MV-4-11 (cell line): ENCODE measurements at places on chromosomes 6 and 20.

DNA sequence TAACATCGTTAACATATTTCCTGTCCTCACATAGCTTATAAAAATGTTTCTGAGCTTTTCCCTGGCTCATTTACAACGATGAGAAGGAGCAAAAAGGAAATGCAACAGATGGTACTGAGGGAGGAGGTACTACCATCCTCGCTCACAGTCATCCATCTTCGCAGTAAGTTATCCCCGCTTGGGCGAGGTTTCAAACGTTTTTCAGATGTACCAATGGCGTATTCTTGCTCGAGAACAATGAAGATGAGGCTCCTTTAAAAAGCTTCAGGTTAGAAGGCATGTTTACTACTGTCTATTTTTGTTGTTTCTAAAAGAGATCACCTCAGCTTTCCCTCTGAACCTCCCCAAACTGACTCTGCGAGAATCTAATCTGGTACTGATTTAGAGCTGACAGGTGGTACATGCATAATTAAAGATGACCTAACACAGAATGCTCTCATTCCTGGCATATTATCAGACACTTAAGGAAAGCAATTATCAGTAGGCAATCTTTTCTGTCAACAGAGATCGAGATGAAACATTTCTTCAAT lies 178.7 kb downstream of the GJA10 start:
- DNase-seq, result no peak

DNA sequence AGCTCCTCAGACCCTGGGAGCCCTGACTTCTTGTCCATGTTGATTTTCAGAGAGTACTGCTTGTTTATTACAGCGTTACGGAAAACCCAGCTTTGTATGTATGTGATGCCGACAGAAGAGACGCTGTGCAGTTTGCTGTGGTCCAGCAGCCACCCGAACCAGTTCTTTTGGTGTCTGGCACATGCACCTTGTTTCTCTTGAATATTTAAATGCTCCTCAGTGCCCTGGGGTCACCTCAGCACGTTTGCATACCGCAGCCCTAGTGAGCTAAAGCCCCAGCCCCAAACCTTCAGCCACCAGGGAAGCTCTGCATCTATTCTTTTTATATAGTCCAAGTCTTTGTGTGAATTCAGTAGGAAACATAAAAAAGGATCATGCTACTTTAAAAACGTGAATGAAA lies 39.9 kb downstream of the AFDN start:
- DNase-seq, result no peak

- no peak for DNase-seq
Observed at GRCh38 chr6:110327391-110327790, 30.8 kb downstream of the METTL24 start.

DNA sequence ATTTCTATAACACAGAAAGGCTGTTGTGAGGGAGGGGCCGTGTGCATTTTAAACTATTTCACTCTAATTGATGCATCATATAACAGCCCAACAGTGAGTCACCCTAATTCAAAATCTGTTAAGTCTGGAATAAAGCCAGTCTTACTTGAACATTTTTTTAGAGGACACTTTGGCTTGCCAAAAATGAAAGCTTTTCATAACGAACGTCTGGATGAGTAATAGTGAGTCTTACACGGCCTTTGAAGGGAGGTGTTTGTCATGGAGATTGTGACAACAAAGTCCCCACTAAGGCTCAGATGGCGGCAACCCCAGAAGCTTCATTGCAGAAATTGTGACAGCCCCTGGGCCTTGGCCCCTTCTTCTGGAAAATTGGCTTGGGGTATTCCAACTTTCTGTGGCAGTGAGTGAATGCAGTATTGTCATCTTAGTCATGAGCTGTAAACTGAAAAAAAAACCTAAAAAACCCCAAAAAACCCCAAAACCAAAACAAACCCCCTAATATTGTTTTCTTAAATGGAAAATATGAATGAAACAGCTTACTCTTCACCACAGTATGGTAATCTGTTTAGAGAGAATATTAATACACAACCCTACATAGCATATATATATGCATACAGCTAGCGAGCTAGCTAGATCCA lies 92.6 kb upstream of the CLDN20 start:
- DNase-seq, result peak; percentile 85

GRCh38 chr6:8079126-8079525 lies 14.9 kb upstream of the BLOC1S5 start:
- no peak for DNase-seq

GRCh38 chr6:43122146-43122545 lies 46.0 kb downstream of the PTK7 start:
- no peak for DNase-seq

- no peak for DNase-seq
Observed at GRCh38 chr20:25280051-25280573, 32.2 kb downstream of the PYGB start.

GRCh38 chr20:2350606-2351005 lies 30.1 kb upstream of the TGM6 start:
- DNase-seq, result no peak

DNA sequence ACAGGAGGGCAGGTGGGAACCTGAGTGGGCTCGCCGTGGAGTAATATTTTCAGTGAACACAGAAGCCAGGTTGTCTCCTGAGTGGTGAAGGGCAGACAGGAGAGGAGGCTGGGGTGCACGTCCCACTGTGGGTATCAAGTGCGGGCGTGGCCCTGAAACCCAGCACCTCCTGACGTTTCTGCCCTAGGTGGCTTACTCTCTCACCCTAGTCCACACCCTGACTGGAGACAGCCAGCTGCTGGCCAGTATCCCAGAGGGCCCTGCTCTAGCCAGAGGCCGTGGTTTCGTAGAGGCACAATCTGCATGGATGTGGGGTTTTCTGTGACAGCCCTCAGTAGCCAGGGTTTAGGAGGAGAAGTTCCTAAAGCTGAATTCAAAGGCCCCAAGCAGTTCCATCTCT lies 86.7 kb downstream of the TRERF1 start:
- no peak for DNase-seq

- no peak for DNase-seq
Observed at GRCh38 chr6:19755181-19755580, 82.0 kb upstream of the ID4 start.

DNA sequence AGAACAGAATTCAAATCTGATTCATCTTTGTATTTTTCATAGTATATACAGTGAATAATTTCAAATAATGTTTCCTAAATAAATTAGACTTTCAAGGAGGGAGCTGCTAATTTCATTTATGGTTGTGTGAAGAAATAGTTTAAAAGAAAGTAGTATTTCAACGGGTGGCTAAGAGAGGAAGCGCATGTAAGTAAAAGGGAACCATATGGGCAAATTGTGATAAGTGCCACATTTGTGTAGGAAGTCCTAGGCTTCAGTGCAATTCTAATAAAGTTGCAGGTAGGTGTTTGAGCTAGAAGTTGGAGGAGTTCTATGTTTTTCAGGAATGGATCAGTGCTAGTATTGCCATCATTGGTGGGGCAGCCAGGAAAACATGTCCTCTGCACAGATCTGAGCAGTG lies 178.8 kb upstream of the PRDM1 start:
- peak; percentile 54 for DNase-seq

DNA sequence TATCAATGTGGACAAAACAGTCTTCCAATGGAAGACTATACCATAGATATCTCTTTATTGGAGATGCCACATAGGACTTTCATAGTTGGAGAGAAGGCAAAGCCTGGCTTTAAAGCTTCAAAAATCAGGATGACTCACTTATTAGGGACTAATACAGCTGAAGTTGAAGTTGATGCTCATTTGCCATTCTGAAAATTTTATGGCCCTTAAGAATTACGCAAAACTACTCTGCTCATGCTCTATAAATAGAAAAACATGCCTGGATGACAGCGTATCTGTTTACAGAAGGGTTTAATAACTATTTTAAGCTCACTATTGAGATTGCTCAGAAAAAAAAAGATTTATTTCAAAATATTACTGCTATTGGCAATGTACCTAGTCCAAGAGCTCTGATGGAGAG lies 155.5 kb upstream of the DST start:
- no peak for DNase-seq

- DNase-seq, result no peak
Observed at GRCh38 chr6:117890172-117890571, 16.9 kb upstream of the SLC35F1 start.

- DNase-seq, result no peak
Observed at GRCh38 chr6:135236732-135237131, 55.6 kb downstream of the MYB start.

DNA sequence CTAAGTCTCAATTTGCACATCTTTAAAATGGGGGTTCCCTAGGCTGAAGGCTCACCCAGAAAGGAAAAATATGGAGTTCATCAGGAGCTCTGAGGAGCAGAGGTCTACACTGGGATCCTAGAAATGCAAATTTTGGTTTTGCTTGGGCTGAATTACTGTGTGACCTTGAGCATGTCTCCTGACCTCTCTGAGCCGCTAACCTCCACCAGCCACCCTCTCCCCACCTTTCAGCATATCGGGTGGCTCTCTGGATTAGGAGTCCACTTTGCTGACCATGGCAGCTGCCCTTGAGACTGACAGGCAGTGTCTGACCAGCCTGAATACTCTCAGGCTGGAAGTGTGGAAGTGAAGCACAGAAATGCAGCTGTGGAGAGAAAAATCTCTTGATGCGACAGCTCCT lies 165.9 kb upstream of the LRFN2 start:
- no peak for DNase-seq

GRCh38 chr6:170057961-170058877 lies 232.7 kb downstream of the DLL1 start:
- DNase-seq, result no peak

- DNase-seq, result no peak
Observed at GRCh38 chr6:162621246-162621645, 106.3 kb downstream of the PRKN start.

- DNase-seq, result peak; percentile 37
Observed at GRCh38 chr6:106152952-106153351, 66.8 kb downstream of the PRDM1 start.

- no peak for DNase-seq
Observed at GRCh38 chr6:42363926-42364849, 87.5 kb downstream of the TRERF1 start.

DNA sequence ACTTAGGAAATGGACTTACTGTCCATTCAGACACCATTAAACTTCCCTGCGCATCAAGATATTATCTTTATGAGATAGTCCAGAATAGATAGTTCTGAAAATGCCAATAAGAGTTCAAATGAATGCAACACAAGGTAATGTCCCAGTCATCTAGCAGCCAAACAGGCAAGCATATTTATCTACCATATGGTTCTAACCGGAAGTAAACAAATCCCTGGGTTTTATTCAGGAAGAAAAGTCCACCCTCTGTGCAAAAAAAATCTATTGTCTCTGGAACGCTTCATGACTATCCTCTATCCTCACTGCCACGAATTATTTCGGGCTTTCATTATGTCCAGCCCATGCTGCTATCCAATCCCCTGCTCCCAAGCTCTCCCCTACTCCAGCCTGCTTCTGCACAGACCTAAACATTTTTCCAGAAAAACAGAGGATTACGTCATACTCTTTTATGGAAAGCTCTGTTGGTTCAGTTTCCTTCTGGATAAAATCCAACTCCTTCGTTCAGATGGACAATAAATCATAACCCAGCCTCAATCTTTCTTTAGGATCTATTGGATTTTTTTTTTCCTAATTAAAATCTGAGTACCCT lies 11.4 kb downstream of the PPIL6 start:
- DNase-seq, result no peak

- DNase-seq, result peak; percentile 33
Observed at GRCh38 chr20:64057628-64058498, 5.1 kb upstream of the TCEA2 start.

- DNase-seq, result no peak
Observed at GRCh38 chr6:150299873-150300485, 68.8 kb upstream of the IYD start.

DNA sequence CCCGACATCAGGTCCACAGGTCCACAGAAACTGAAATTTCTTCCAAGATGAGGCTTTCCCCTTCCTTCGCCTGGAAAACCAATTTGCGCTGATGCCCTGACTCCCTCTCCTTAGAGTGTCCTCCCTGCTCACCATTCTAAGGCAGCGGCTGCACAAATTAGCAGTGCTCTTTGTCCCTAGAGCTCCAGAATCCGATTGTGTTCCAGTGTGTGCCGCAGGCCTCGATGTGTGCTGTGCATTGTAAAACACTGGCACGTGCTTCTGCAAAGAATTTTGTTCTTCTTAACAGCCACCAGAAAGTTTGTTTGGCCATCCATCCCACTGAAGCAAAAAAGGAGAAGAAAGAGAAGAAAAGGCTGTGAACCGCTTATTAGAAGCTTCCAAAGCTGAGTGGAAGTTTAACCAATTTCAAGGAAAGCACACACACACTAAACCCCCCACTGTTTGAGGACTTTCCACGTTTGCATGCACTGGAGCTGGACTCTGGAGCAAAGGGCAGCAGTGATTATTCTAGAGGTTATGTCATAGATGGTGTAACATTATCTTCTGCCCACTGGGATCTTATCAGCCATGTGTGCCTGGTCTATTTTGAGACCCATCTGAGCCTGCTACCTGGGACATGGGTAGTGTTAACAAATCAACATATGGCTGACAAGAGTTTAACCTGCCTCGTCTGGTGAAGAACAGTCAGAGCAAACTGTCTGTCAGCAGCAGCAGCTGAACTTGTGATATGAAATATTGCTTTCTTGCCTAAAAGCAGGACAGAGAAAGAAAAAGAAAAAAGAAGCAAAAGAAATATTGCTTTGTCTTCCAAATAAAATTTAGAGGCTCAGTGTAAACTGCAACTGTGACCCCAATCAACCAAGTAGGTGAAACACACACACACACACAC lies 64.9 kb upstream of the RREB1 start:
- DNase-seq, result no peak

DNA sequence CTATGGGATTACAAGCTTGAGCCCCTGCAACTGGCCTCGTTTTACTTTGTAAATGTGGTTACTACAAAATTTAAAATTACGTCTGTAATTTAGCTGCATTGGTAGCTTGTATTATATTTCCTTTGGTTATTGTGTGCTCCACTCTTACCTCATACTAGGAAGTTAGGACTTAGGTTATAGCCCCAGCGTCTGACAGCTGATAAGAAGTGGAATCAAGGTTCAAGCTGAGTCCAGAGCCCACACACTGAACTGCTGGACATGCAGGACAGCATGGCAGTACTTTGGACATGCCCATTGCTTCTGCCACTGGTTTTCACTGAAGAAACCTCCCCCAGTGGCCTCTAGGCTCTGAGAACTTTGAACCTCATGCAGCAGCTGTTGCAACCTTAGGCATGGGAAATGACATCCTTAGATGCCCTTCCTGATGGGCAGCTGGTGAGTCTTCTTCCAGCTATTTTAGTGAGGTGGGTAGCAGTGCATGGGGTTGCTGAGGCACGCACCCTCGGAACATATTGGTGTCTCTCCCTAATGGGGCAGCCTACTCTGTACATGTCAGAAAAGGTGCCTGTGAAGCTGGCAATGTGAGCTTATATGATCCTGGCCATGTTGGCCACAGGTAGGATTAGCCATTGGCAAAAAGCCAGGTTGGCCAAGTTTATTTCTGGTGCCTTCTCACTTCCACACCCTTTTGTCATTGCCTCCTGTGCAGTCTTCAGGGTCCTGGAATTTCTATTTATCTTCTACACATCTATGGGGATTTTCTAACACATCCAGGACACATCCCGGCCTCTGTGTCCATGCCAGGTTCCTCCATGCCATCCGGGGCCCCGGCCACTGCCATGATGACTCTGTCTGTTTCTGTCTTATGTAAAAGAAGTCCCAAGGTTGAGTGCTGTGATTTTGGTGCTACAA lies 85.3 kb downstream of the CDS2 start:
- DNase-seq, result no peak

- DNase-seq, result peak; percentile 79
Observed at GRCh38 chr6:118758946-118759345, 107.6 kb upstream of the CEP85L start.

GRCh38 chr20:63645218-63645617 lies 8.0 kb downstream of the STMN3 start:
- DNase-seq, result no peak
